ENCODE measurements at places on chromosomes 7 and 10.

DNA sequence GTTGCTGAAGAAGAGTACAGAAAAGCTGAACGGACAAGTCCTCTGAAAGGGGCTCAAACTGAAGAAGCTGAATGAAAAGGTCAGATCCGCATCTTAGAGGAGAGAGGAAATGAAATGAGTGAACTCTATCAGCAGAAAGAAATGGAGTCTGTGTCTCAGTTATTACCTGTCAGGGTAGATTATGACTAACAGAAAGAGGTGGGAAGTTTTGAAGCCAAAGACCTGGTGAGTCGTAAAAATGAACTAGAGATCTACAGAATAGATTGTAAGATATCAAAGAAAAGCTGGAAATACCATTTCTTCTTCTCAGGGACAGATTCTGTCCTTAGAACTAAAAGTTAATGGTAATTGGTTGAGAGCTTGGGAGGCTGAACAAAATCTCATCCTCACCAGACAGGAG lies 11.1 kb upstream of the MBL2 start:
- DNase-seq = no peak

- DNase-seq = no peak
These were observed 28.0 kb downstream of the PIP4K2A start for GRCh38 chr10:22686347-22686746.

DNA sequence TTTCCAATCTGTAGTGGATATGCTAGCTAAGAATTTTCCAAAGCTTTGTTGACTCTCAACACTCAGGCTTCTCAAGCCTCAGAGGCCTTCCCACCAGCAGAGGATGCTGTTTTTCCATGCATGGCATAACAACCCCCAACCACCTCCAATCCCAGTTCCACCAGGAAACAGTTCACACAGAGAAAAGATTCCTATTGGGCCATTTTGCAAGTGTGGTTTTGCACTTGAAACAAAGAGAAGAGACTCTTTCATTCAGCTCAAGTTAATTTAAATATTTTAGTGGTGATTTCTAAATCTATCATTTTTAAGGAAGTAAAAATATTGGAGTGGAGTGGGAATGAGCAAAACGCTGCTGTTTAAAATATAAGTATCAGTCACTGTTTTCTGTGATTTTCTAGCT lies 105.6 kb upstream of the COL1A2 start:
- DNase-seq = no peak

DNA sequence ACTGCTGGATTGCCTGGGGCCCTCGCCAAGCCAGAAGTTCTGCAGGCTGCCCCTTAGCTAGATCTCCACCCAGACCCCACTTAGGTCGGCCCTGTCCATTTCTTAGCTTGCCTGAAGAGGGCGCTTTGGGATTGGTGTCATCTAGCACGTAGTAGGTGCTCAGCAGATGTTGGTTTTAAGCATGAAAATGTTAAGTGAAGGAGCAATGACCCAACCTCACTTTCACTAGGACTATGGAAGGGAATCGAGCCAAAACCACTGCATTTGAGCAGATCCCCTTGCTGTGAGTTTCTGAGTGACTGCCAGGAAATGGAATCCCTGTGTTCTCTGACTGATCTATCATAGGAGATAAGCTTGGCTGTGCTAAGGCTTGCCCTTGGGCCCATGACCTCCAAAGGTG lies 131.7 kb upstream of the EEPD1 start:
- DNase-seq = no peak

- no peak for DNase-seq
These were observed 205.4 kb downstream of the MBL2 start for GRCh38 chr10:52567247-52567580.

GRCh38 chr10:113037218-113037617 lies 87.2 kb downstream of the TCF7L2 start:
- no peak for DNase-seq
